ENCODE measurements at places on chromosomes 4 and X. TPM values are rescaled to one million over a fixed set of nuclear protein-coding genes. Genes with fewer than 3 reads are reported as not detected.
A peak's percentile ranks its signal among the peaks of the same experiment; 100 is the strongest.

DNA sequence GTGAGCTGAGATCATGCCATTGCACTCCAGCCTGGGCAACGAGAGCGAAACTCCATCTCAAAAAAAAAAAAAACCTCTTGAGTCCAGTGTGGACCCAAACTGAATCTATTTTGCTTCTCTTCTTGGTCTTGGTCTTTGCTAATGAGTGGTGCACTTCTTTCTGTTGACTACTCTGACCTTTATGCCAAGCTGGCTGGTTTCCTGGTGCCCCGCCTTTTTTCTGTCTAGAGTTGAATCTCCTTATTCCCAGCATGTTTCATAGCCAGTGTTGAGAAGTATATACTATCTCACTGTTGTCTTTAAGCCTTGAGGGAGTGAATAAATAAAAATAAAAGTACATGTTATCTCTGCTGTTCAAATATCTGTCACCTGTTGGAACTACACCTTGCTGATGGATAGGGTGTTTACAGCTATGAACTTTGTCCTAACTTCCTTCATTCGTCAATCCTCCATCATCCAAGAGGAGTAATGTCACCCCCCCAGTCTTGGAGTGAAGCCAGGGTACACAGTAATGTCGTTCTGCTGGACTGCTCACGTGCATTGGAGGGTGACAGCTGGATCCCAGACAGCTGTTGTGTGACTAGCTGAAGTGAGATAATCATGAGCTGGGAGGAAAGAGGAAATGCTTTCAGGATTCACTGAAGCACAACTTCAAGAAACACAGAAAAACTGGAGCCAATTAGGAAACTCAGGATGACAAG is 99.3 kb upstream of the PRKG2 start:
- DNase-seq: no peak
- no peak overlapping the region for H3K27ac ChIP-seq
- no peaks in the 10 kb centered on the region for H3K27me3 ChIP-seq
- no peaks in the 10 kb centered on the region for H3K4me1 ChIP-seq
- H3K4me3 ChIP-seq: no peak overlapping the region

The IL1RAPL1 gene
- 1.3 TPM for total RNA-seq

- no peak for DNase-seq
- no peaks in the 10 kb centered on the region for H3K27me3 ChIP-seq
- H3K27ac ChIP-seq: no peak overlapping the region
- H3K4me1 ChIP-seq: peaks cover 5% of the 10 kb centered on the region
Observed at GRCh38 chr4:146346276-146346675, 131.9 kb downstream of the REELD1 start.

- H3K27me3 ChIP-seq: no peaks in the 10 kb centered on the region
- H3K4me3 ChIP-seq: no peak overlapping the region
- H3K36me3 ChIP-seq: no peaks in the 10 kb centered on the region
Observed at GRCh38 chrX:123917069-123917468, 44.4 kb upstream of the STAG2 start.

DNA sequence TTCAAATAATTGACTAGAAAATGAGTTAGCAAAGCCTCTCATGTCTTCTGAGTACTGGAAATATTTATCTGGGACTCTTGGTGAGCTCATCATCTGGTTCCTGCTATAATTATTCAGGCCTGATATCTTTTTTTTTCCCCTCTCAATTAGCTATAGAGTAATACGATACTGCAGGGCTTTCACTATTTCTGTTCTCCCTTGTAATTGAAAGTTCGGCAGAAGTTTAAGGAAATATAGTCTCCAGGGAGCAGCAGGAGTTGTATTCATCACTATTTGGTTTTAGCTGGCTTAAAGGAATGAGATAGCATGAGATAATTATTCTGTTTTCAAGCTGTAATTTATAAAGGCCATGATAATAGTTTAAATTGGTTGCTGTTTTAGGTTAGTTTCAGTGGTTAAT is 378.6 kb upstream of the EPHA5 start:
- H3K27ac ChIP-seq: no peak overlapping the region
- no peaks in the 10 kb centered on the region for H3K27me3 ChIP-seq
- no peak overlapping the region for H3K4me3 ChIP-seq

The RNF212 gene
- total RNA-seq: 2.3 TPM

GRCh38 chr4:185513489-185514181 is 21.7 kb downstream of the PDLIM3 start:
- H3K27me3 ChIP-seq: no peaks in the 10 kb centered on the region
- peaks cover 24% of the 10 kb centered on the region for H3K4me1 ChIP-seq
- DNase-seq: peak; percentile 86
- no peak overlapping the region for H3K4me3 ChIP-seq

- H3K27me3 ChIP-seq: no peaks in the 10 kb centered on the region
- H3K4me1 ChIP-seq: no peaks in the 10 kb centered on the region
- H3K36me3 ChIP-seq: no peaks in the 10 kb centered on the region
- no peak for DNase-seq
- H3K27ac ChIP-seq: no peak overlapping the region
Observed at GRCh38 chrX:18210470-18210869, 10.2 kb downstream of the BEND2 start.

The TEX13C gene
- total RNA-seq: not detected

The KLHL4 gene
- total RNA-seq: 19.3 TPM

DNA sequence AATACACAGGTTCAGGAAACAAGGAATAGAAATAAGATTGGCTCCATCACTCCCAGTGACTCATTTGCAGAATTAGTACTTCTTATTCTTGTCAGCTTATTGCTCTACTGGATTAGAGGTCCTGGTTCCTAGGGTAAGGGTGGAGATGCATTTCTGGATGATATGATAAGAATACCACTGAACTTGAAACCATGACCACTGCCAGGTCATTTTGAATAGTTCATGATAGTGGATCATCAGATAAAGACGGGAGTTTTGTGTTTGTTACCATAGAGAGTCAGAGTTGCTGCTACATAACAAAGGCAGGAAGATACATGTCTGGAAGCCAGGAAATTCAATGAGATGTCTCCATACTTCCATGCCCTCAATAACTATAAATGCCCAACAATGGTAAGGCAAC is 109.2 kb upstream of the FAT1 start:
- H3K27ac ChIP-seq: peak overlapping the region; percentile 98
- peaks cover 32% of the 10 kb centered on the region for H3K4me1 ChIP-seq
- DNase-seq: peak; percentile 89

GRCh38 chr4:139501927-139502899 is 48.3 kb downstream of the RAB33B start:
- no peaks in the 10 kb centered on the region for H3K4me1 ChIP-seq
- DNase-seq: no peak
- no peaks in the 10 kb centered on the region for H3K36me3 ChIP-seq
- H3K27ac ChIP-seq: no peak overlapping the region
- no peak overlapping the region for H3K4me3 ChIP-seq

The PABPC1L2A gene
- not detected for total RNA-seq

The ATP7A gene
- 8.7 TPM for total RNA-seq

The PDGFRA gene
- total RNA-seq: 0.55 TPM

DNA sequence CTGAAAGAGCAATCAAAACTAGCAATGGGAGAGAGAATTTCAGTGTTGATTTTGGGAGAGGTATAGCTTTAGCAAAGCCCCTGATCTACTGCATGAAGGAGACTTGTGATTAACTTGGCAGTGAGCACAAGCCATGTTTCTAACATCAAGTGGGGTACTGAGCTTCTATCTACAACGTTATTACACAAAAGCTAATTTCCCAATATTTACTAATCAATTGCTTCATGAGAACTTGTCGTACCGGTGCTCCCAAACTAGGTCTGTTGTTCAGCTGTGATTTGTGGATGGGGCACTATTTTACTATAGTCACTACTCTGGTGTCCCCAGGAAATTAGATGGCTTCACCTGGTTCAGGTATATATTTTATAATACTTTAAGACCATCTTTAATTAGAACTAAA is 16.2 kb downstream of the ANK2 start:
- DNase-seq: no peak
- H3K4me1 ChIP-seq: no peaks in the 10 kb centered on the region
- no peak overlapping the region for H3K4me3 ChIP-seq
- H3K27ac ChIP-seq: no peak overlapping the region

The DOCK11 gene
- total RNA-seq: 0.86 TPM

The CUL4B gene
- 90.0 TPM for total RNA-seq

DNA sequence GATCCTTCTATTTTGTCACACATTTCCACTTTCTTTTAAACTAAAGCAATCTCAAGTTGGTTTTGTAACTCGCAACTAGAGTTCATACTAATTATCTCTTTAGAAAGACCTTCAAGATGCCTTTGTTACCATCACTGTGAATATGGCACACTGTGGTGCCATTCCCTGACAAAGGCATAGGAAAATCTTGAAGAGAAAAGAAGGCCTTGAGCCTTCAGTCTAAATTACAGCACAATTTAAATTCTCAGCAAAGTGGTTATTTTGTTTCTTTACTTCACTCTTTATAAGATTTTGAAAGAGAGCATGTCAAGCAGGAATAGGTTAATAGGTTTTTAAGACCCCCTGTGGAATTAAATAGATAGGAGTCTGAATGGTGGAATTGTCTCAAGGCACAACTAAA is 89.0 kb upstream of the BANK1 start:
- no peak overlapping the region for H3K27ac ChIP-seq
- H3K4me3 ChIP-seq: no peak overlapping the region
- H3K27me3 ChIP-seq: peaks cover 3% of the 10 kb centered on the region
- no peaks in the 10 kb centered on the region for H3K36me3 ChIP-seq

- no peak overlapping the region for H3K27ac ChIP-seq
- no peak overlapping the region for H3K4me3 ChIP-seq
- peaks cover 14% of the 10 kb centered on the region for H3K4me1 ChIP-seq
- no peaks in the 10 kb centered on the region for H3K27me3 ChIP-seq
Observed at GRCh38 chr4:2253160-2254084, 8.5 kb downstream of the MXD4 start.

DNA sequence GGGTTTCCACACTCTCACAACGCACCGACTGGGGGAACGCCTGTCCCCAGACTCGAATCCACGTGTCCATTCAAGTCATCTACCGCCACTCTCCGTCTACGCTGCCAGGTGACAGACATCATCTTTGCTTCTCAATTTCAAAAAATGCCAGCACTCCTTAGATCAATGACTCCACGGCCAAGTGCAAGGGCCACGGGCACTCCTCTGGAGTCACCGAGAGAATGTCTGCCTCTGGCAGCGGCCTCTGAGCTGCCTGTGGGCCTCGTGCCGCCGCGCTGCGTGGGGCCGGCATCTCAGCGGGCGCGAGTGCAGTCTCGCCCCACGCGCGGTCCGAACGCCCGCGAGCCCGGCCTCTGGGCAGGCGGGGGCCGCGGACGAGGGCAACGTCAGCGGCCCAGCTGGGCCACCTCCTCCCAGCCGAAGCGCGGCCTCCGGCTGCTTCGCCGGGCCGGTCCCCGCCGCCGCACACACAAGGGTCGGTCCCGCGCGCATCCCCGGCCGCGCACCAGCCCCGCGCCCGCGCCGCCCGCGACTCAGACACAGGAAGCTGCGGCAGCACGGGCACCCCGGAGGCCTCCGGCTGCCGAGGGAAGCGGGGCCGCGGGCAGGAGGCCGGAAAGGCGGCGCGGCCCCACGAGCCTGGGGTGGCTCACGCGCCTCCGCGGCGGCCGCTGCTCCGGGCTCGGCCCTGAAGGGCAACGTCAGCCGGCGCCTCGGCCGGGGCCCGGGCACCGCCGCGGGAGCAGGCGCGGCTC is 450 bp downstream of the ACSL1 start:
- H3K27me3 ChIP-seq: no peaks in the 10 kb centered on the region
- peak overlapping the region; percentile 38 for H3K4me3 ChIP-seq
- H3K36me3 ChIP-seq: no peaks in the 10 kb centered on the region
- DNase-seq: peak; percentile 30
- peaks cover 13% of the 10 kb centered on the region for H3K4me1 ChIP-seq

GRCh38 chrX:1185561-1185960 is 26.9 kb downstream of the CRLF2 start:
- H3K4me1 ChIP-seq: no peaks in the 10 kb centered on the region
- DNase-seq: no peak
- no peaks in the 10 kb centered on the region for H3K27me3 ChIP-seq
- H3K36me3 ChIP-seq: no peaks in the 10 kb centered on the region
- no peak overlapping the region for H3K27ac ChIP-seq
- no peak overlapping the region for H3K4me3 ChIP-seq

DNA sequence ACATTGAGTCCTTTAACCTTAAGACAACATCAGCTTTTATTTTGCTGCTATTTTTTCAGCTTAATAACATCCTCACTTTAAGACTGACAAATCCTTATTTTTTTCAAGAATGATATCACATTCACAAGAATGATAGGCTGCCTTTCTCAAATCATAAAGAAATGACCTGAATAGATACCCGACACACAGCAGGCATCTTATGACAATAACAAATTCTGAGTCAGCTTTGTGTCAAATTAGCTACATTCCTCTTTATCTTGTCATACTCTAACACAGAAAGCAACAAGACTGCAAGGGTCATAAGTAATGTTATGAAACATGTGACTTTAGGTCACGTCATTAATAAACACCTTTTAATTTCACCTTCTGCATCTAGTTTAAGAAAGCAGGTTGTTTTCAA is 2387.6 kb downstream of the PCDH7 start:
- H3K4me1 ChIP-seq: no peaks in the 10 kb centered on the region
- no peak overlapping the region for H3K27ac ChIP-seq

- H3K4me1 ChIP-seq: peaks cover 6% of the 10 kb centered on the region
- no peaks in the 10 kb centered on the region for H3K36me3 ChIP-seq
- no peaks in the 10 kb centered on the region for H3K27me3 ChIP-seq
Observed at GRCh38 chrX:54641530-54641929, 111.5 kb downstream of the GNL3L start.

DNA sequence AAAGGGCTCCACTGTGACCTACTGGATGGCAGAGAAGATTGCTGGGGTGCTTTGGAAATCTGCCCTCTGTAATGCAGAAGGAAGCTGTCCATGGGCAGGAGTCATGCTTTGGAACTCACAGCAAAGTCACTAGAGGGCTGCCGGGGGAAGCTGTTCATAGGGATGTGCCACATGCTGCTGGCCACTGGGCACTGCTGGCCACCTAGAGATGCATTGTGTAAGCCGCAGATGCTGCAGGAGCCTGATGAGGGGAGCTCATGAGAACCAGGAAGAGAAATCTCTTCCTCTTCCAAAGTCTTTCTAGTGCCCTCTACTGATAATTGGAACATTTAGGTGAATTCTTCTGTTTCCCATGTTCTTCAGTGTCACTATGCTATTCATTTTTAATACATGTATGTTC is 31.2 kb upstream of the UXT start:
- H3K4me1 ChIP-seq: no peaks in the 10 kb centered on the region
- no peak overlapping the region for H3K4me3 ChIP-seq
- DNase-seq: no peak
- H3K27me3 ChIP-seq: peaks cover 2% of the 10 kb centered on the region

The GPRIN3 gene
- total RNA-seq: 2.2 TPM

GRCh38 chr4:159266981-159267868 is 164.3 kb downstream of the RAPGEF2 start:
- H3K4me3 ChIP-seq: no peak overlapping the region
- H3K27me3 ChIP-seq: no peaks in the 10 kb centered on the region
- peaks cover 42% of the 10 kb centered on the region for H3K4me1 ChIP-seq
- peak; percentile 83 for DNase-seq
- H3K27ac ChIP-seq: peak overlapping the region; percentile 31

DNA sequence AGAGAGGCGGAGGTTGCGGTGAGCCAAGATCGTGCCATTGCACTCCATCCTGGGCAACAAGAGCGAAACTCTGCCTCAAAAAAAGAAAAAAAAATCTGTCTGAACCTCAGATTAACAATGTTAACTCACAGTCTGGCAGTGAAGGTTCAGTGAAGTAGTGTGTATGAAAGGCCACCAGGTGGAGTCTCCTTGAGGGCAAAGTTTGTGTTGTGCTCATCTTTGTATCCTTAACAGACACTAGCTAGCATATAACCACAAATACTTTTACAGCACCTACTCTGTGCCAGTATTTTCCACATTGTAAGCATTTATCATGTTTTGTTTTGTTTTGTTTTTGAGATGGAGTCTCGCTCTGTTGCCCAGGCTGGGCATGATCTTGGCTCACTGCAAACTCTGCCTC is 46.0 kb upstream of the MGST2 start:
- DNase-seq: no peak
- peaks cover 5% of the 10 kb centered on the region for H3K27me3 ChIP-seq
- no peaks in the 10 kb centered on the region for H3K36me3 ChIP-seq
- H3K4me1 ChIP-seq: no peaks in the 10 kb centered on the region
- H3K27ac ChIP-seq: no peak overlapping the region

Measured in endothelial cell of umbilical vein (primary cell).